Stimulated activated CD4-positive, alpha-beta T cell treated with anti-CD3 and anti-CD28 coated beads, TNF-alpha, amount 100 ng/mL, for 1 hour (primary cell): ENCODE measurements at places on chromosomes 1 and 21.

DNA sequence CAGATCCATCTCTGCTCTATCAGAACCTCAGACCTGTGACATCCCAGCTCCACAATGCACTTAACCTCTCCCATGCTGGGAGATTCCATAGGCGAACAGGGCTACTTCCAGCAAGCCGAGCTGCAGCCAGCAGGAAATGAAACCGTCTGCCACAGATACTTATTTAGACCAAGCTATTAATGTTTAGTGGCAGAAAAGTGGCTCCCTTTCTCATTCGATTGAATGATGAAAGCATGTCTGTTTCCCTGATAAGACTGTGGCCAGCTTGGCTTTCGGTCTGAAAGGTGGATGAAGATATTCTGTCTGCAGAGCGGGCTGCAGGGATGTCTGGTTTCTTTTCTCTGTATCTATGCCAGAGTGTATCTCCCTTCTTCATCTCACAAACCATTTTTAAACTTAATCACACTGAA, 146.4 kb downstream of the GREM2 start:
- no peak for DNase-seq

GRCh38 chr1:36771660-36772284, 262.5 kb downstream of the GRIK3 start:
- DNase-seq, result no peak

DNA sequence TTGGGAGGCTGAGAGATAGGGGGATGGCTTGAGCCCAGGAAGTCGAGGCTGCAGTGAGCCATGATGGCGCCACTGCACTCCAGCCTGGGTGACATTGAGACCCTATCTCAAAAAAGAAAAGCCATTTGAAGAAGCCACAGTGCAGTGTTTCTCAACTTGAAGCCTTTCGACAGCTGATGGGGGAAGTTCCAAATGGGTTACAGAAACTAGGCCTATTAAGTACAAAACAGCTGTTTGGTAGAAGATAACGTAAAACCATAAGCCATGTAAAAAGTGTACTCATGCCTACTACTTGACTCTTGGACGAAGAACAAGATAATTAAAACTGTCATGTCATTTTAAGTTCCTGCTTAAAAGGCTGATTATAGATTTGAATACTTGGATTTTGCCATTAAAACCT, 16.6 kb downstream of the COPA start:
- no peak for DNase-seq

DNA sequence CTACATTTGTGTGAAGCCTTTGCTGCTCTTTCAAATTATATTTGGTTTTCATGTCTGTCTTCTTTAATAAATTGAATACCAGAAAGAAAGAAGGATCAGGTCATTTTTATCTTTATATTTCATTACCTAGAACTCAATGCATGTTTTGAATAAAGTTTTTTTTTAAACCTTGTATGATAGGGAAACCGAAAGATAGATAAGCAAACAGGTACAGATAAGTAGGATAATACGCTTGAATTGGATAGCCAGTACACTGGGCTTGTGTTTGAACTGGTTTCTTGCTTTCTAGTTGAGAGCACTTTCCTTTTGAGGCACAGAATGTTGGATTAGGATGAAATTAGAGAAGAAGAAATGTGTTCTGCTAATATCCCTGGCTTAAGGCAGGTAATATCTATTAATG, 46.9 kb downstream of the PKN2 start:
- DNase-seq, result no peak

GRCh38 chr1:229843627-229844238, 217.7 kb downstream of the URB2 start:
- DNase-seq, result no peak

DNA sequence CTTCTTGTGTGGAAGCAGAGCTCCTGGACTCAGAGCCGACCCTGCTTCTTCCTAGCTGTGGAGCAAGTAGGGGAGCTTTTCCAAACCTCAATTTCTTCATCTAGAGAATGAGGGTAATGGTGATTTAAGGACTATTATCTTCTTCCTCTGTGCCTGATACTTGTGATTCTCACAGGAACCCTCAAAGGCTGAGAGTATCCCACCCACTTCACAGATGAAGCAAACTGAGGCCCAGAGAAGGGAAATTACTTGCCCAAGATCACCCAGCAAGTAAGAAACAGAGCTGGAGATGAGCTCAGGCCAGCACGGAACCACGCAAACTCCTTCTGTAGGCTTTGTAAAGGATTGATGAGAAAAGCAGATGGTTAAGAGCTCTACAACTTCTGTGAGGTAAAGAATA, 15.1 kb upstream of the SLC2A1 start:
- no peak for DNase-seq

DNA sequence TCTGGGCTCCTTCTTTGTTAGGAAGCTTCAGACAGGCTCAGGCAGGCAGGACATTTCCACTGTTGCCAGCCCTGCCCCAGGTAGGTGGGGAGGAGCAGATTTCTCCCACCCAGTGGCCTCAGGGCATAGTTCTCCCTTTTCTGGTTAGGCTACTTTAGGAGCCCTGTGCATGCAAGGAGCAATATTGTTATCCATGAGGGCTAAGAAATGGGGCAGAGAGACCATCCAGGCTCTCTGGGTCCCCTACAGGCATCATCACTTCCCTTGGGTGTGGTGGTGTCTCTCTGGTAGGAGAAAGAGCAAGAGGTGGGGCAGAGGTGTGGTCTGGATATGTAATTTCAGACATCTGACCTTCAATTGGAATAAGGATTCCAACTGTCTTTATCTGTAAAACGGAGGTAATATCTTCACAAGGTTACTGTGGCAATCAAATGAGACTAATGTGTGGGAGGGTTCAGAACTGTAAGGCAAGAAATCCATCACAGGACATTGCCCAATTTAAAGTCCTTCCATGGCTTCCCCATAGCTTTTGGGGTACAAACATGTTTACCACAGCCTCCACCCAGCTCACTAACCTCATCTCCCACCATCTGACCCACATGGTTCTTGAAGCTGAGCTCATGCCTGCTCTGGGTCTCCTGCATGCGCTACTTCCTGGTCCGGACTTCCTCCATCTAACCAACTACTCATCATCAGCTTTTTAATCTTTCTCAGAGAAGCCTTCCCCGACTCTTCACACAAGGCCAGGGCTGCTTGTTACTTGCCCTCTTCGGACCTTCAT, 26.1 kb downstream of the PCAT6 start:
- no peak for DNase-seq

GRCh38 chr1:190416239-190416638, 61.4 kb downstream of the BRINP3 start:
- no peak for DNase-seq

DNA sequence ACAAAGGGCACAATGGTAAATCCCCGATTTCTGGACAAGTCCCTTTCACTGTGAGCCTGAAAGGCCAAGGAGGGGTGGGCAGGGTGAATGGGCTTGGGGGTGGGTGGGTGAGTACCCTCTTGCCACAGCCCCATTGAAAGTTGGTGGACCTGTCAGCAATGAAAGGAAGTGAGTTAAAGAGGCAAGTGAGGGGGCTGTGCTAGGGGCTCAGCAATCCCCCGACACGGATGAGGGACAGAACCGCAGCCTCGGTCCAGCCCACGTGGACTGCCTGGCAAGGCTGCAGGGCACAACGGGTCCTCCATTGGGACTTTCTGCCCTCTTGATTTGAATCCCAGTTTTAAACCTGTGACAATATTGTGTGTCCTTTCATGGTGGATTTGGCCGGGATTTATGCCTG, 255.3 kb downstream of the FOXD2 start:
- DNase-seq, result no peak

DNA sequence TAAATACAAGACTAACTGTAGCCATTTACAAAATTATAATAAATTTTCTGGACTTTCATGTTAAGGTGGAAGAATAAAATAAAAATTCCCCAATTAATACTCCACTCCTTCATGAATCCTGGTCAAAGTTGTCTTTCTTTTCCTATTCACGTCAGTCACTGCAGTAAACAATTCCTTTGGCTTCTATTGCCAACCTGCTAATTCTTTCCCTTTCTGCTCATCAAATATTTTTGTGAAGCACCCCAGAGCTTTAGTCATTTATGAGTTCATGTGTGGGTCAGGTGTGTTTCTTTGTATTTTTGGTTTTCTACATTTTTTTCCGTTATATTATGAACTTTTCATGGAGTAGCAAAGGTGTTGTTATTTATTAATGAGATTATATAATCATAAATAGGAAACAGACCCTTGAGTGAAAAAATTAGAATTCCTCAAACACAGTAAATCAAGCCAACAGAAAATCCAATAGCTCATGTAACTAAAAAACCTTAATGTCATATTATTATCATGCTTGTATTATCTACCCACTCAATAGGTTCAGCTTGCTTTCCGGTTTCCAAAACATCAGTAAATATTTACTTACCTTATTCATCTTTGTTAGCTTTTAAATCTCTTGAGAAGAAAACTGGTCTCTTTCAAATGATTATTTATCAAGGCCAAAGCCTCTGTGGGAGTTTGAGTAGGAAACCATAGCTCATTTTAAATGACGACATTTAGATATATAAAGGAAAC, 29.6 kb upstream of the PLA2G4A start:
- DNase-seq, result no peak

DNA sequence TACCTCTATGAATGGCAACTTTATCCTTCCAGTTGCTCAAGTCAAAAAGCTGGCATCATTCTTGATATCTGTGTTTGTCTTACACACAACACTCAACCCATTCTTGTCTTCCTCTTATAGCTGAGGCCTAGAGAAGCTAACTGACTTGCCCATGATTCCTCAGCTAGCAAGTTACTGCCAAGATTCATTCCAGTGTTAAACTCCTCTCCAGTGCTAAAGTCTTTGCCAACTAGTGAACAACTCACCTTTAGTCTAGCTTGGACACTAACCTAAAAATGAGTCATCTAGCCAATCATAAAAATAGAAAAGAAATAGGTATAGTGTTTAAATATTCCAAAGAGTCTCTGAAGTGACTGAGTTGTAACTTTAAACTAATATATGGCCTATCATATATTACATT, 45.6 kb upstream of the RGS2 start:
- no peak for DNase-seq

- no peak for DNase-seq
These were observed 45.2 kb upstream of the HAO2 start for GRCh38 chr1:119323216-119323982.

- DNase-seq, result no peak
These were observed 160.5 kb downstream of the LRRC7 start for GRCh38 chr1:69728206-69728605.

GRCh38 chr1:214990619-214991018, 91.9 kb upstream of the KCNK2 start:
- DNase-seq, result no peak

GRCh38 chr1:78640462-78640861, 9.2 kb upstream of the IFI44 start:
- no peak for DNase-seq

- no peak for DNase-seq
These were observed 46.7 kb upstream of the SERBP1 start for GRCh38 chr1:67476906-67477305.

- no peak for DNase-seq
These were observed 48.4 kb downstream of the CAPZB start for GRCh38 chr1:19436716-19437476.

- DNase-seq, result no peak
These were observed 24.5 kb downstream of the PROK1 start for GRCh38 chr1:110475362-110476027.

DNA sequence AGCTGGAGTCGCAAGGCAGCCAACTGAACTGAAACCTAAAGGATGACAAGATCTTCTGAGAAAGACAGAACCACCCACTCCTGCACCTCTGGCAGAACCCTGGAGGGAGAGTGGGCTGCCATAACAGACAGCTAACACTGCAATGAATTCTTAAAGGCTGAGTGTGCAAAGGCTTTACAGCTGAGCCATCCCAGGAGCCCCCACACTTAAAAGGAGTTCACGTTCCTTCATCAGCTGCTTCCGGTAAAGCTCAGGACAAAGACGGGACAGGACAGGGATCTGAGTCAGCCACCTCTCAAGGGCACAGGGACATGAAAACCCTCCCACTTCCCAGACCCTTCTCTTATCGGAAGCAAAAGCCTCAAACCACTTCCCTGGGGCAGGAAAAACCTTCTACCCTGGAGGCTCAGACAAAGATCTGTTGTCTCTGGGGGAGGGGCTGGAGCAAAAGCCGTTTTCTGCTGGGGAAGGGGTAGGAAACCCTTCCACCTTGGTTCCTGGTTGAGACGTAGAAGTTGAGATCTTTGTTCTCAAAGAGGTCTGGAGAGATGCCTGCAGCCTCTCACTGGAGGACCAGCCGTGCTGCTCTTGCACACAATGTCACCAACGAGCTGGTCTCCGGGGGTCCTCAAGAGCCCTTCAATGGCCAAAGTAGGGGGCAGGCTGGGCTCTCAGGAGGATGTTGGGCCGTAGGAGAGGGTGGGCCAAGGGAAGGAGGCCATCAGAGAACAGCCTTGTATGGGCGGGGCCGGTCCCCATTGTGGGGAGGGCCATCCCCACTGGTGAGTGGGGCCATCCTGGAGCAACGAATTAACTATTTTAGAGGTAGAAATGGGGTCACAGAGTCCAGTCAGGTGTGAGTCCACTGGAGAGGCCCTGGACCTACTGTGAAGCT, 452.4 kb downstream of the PTPRU start:
- no peak for DNase-seq

GRCh38 chr1:234882898-234883297, 245.7 kb downstream of the TOMM20 start:
- DNase-seq, result no peak

GRCh38 chr1:196650403-196650802, 1.4 kb upstream of the CFH start:
- no peak for DNase-seq

DNA sequence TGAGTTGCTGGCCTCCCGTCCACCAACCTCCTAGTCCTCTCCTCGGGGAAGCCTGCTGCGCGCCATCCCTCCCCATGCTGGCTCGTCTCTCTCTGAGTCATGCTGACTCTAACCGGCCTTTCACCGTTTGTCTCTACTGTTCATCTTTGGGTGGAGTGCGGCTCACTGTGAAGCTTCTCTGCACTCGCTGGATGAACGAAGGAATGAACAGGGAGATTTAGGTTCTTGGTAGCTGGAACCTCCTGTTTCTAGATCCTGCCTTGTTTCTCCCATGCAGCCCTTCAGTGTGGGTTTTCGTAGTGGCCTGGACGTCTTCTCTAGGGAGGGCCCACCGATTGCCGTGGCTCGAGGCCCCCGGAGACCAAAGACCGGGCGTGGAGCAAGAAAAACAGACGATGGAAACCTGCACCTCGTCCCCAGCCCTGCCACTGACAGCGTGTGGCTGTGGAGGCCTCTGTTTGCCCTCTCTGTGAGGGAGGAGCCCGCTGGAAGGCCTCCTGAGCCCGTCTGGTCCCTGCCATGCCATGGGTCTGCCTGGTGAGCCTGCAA, 227.6 kb upstream of the C1orf174 start:
- DNase-seq, result no peak

GRCh38 chr1:41535716-41536115, 51.2 kb upstream of the EDN2 start:
- no peak for DNase-seq

GRCh38 chr21:38721958-38722357, 83.8 kb upstream of the ETS2 start:
- DNase-seq, result no peak

DNA sequence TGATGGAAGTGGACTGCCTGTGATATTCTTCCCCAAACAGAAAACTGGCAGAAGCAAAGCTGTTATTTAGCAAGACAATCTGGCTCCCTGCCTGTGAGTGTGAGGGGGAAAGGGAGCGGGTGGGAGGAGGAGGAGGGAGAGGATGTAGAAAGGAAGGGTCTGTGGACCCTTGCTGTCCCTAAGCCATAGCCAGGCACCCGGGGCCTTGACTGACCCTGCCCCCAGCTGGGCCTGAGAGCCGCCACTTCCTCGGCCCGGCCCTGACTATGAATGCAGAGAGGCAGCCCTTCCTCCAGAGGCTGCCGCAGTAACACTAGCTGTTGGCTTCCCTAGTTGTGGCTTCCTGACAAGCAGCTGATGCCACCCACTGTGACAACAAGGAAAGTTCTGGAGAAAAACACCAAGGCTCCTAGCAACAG, 13.9 kb downstream of the PLA2G2F start:
- DNase-seq, result no peak
